ENCODE measurements at places on chromosomes 2 and 18.

GRCh38 chr2:230439590-230439989 is 23.6 kb downstream of the SP100 start:
- H3K4me3 ChIP-seq = peak overlapping the region; percentile 59
- H3K4me1 ChIP-seq = peaks cover 34% of the 10 kb centered on the region
- H3K27me3 ChIP-seq = no peaks in the 10 kb centered on the region
- peak overlapping the region; percentile 84 for H3K27ac ChIP-seq

DNA sequence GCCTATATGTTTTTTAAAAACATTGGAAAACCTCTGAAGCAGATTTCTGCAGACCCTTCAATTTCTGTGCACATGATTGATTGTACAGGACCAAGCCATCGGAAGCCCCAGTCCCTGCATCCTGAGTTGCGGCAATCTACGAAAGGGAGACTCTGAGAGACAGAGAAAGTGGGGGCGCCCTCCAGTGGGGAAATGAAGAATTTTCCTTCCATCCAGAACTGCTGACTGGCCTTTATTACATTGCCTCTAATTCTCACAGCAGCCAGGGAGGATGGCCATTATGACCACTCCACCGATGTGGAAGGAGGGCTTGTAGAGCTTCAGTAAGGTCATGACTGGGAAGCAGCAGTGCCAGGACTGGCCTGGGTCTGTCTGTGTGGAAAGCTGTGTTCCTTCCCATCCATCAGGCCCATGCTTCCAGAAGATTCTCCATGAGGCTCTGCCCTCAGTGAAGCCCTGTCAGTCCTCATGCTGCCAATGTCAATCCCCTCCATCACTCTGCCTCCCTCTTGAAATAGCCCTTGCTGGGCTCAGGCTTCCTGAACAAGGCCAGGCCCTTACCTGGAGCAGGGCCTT is 20.0 kb upstream of the RESP18 start:
- no peak overlapping the region for H3K4me3 ChIP-seq

DNA sequence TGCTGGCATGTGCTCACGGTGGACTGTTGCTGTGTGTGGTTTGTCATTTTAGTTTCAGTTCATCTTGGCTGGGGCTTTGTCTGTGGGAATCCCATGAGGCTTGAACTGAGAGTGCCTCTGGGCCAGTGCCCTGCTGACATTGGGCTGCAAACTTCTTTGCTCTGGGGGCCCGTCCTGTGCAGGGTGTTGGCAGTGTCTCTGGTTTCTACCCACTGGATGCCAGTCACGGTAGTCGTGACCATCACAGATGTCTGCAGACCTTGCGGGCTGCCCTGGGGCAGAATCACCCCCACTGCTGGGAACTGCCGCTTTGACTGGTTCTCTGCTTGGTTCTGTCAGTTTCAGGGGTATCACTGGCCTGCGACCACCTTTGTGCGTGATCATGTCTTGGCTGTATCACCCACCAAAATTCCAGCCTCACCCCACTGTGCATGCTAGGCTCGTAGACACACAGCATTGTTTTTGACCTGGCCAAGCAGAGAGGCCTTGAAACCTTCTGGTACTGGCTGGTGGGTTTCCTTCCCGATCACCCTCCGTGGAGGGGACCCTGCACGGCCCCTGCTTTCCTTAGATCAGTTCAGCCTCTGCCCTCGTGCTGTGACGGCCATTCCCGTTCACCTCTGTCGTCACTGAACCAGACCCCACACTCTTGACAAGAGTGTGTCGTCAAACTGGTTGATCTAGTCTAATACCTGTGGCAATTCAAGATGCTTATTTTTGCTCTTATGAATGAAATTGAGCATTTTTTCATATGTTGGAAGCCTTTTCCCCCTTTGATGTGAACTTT is 57.6 kb downstream of the KCNG2 start:
- peaks cover 1% of the 10 kb centered on the region for H3K27me3 ChIP-seq
- no peaks in the 10 kb centered on the region for H3K36me3 ChIP-seq
- peak; percentile 19 for DNase-seq
- peak overlapping the region; percentile 72 for H3K4me3 ChIP-seq
- peaks cover 12% of the 10 kb centered on the region for H3K4me1 ChIP-seq

- no peak for DNase-seq
- H3K27me3 ChIP-seq = no peaks in the 10 kb centered on the region
Observed at GRCh38 chr2:86482034-86482433, 40.9 kb downstream of the KDM3A start.

- no peak overlapping the region for H3K4me3 ChIP-seq
- H3K27ac ChIP-seq = no peak overlapping the region
- H3K36me3 ChIP-seq = no peaks in the 10 kb centered on the region
- no peaks in the 10 kb centered on the region for H3K4me1 ChIP-seq
- no peak for DNase-seq
Observed at GRCh38 chr2:103179798-103180197, 418.0 kb downstream of the TMEM182 start.

- no peaks in the 10 kb centered on the region for H3K27me3 ChIP-seq
- H3K4me3 ChIP-seq = peak overlapping the region; percentile 97
- peaks cover 37% of the 10 kb centered on the region for H3K4me1 ChIP-seq
- peak overlapping the region; percentile 98 for H3K27ac ChIP-seq
- H3K36me3 ChIP-seq = peaks cover 13% of the 10 kb centered on the region
Observed at GRCh38 chr2:84969511-84970209, 1.3 kb upstream of the KCMF1 start.

- H3K4me1 ChIP-seq = no peaks in the 10 kb centered on the region
- H3K4me3 ChIP-seq = no peak overlapping the region
- no peak for DNase-seq
- peaks cover 2% of the 10 kb centered on the region for H3K36me3 ChIP-seq
- no peak overlapping the region for H3K27ac ChIP-seq
Observed at GRCh38 chr2:183404392-183404791, 280.1 kb downstream of the NUP35 start.

GRCh38 chr2:214469728-214470127 is 58.9 kb downstream of the VWC2L start:
- no peaks in the 10 kb centered on the region for H3K27me3 ChIP-seq
- H3K4me3 ChIP-seq = no peak overlapping the region
- H3K27ac ChIP-seq = no peak overlapping the region
- no peaks in the 10 kb centered on the region for H3K4me1 ChIP-seq

- no peaks in the 10 kb centered on the region for H3K4me1 ChIP-seq
- H3K4me3 ChIP-seq = no peak overlapping the region
- no peak for DNase-seq
- no peaks in the 10 kb centered on the region for H3K36me3 ChIP-seq
Observed at GRCh38 chr2:3037196-3038194, 340.1 kb downstream of the EIPR1 start.

DNA sequence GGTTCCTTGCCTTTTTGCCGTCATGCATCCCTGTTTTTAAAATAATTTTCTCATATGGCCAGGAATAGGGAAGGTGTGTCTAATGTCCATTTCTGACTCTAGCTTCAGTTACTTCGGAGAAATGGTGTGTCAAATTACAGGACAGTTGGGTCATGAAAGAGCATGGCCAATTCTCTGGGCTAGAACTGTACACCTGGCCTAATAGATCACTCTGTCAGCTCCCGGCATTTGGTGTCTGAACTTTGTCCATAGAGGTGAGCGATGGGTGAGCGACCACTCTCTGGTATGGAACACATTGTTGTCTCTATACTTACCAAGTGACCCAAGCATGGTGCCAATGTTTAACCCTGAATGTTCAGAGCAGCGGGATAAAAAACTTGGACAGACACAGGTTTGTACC is 38.3 kb upstream of the ASB18 start:
- H3K27me3 ChIP-seq = peaks cover 7% of the 10 kb centered on the region
- DNase-seq = no peak
- no peaks in the 10 kb centered on the region for H3K4me1 ChIP-seq
- no peak overlapping the region for H3K4me3 ChIP-seq
- H3K27ac ChIP-seq = no peak overlapping the region

GRCh38 chr2:20299113-20299512 is 51.5 kb downstream of the PUM2 start:
- peaks cover 2% of the 10 kb centered on the region for H3K4me1 ChIP-seq
- H3K27me3 ChIP-seq = no peaks in the 10 kb centered on the region
- H3K27ac ChIP-seq = no peak overlapping the region
- no peak overlapping the region for H3K4me3 ChIP-seq
- no peak for DNase-seq
- H3K36me3 ChIP-seq = peaks cover 24% of the 10 kb centered on the region

GRCh38 chr2:166727095-166727494 is 161.2 kb upstream of the XIRP2 start:
- no peaks in the 10 kb centered on the region for H3K36me3 ChIP-seq
- no peaks in the 10 kb centered on the region for H3K27me3 ChIP-seq

- H3K4me3 ChIP-seq = no peak overlapping the region
- no peaks in the 10 kb centered on the region for H3K4me1 ChIP-seq
- no peak for DNase-seq
- H3K36me3 ChIP-seq = no peaks in the 10 kb centered on the region
- H3K27me3 ChIP-seq = peaks cover 7% of the 10 kb centered on the region
Observed at GRCh38 chr2:226411727-226412360, 387.8 kb downstream of the IRS1 start.

- H3K4me3 ChIP-seq = no peak overlapping the region
- no peaks in the 10 kb centered on the region for H3K27me3 ChIP-seq
- peaks cover 33% of the 10 kb centered on the region for H3K36me3 ChIP-seq
- H3K4me1 ChIP-seq = peaks cover 29% of the 10 kb centered on the region
- no peak overlapping the region for H3K27ac ChIP-seq
Observed at GRCh38 chr2:190452433-190452832, 44.3 kb downstream of the MFSD6 start.

- H3K27ac ChIP-seq = no peak overlapping the region
- H3K36me3 ChIP-seq = peaks cover 5% of the 10 kb centered on the region
- no peak overlapping the region for H3K4me3 ChIP-seq
- peaks cover 24% of the 10 kb centered on the region for H3K4me1 ChIP-seq
Observed at GRCh38 chr18:75276818-75277609, 66.4 kb downstream of the TSHZ1 start.

GRCh38 chr2:231170055-231170454 is 28.4 kb upstream of the ARMC9 start:
- DNase-seq = no peak
- no peaks in the 10 kb centered on the region for H3K27me3 ChIP-seq
- H3K27ac ChIP-seq = no peak overlapping the region
- peaks cover 8% of the 10 kb centered on the region for H3K4me1 ChIP-seq

DNA sequence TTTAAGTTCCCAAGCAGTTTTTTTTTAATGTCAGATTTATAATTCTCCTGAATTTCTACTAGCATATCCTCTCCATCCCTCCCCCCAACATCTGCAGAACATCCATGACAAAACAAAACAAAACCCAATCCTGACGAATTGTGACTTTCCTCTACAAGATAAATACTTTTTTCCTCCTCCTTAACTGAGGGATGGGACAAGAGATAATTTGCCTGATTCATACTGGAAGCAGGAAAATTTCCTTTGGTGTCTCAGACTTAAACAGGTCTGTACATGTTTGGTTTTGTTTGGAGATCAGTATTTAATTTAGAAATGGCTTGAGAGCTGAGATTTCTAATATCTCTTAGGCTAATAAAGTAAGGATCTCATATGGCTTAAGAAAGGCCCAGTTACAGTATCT is 2.2 kb downstream of the CAVIN2 start:
- no peaks in the 10 kb centered on the region for H3K36me3 ChIP-seq
- peaks cover 16% of the 10 kb centered on the region for H3K27me3 ChIP-seq
- peaks cover 3% of the 10 kb centered on the region for H3K4me1 ChIP-seq

GRCh38 chr18:40058811-40059570 is 1896.0 kb upstream of the PIK3C3 start:
- no peaks in the 10 kb centered on the region for H3K4me1 ChIP-seq
- no peak overlapping the region for H3K4me3 ChIP-seq
- no peak for DNase-seq
- no peaks in the 10 kb centered on the region for H3K36me3 ChIP-seq
- no peaks in the 10 kb centered on the region for H3K27me3 ChIP-seq
- no peak overlapping the region for H3K27ac ChIP-seq

DNA sequence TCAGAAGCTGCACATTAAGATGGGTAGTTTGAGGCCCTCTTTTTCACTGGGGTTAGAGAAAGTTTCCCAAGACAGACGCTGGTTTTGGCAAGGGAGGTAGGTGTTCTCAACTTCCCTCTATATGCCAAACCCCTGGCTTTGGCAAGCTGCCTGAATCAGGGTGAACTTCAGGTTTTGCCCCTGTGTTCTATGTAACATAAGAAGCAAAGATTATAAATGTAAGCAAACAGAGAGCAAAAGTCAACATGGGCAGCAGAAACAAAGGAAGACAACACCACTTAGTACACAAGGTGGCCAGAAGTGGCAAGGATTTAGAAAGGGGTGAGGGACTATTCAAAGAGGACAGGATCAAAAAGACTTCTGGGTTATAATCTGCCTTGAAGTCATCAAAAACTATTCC is 70.5 kb upstream of the TFCP2L1 start:
- H3K4me1 ChIP-seq = no peaks in the 10 kb centered on the region
- H3K4me3 ChIP-seq = no peak overlapping the region
- peaks cover 29% of the 10 kb centered on the region for H3K36me3 ChIP-seq
- DNase-seq = no peak
- no peak overlapping the region for H3K27ac ChIP-seq
- no peaks in the 10 kb centered on the region for H3K27me3 ChIP-seq
